ENCODE measurements at places on chromosomes 11 and 22. TPM values are rescaled to one million over a fixed set of nuclear protein-coding genes. Genes with fewer than 3 reads are reported as not detected.

DNA sequence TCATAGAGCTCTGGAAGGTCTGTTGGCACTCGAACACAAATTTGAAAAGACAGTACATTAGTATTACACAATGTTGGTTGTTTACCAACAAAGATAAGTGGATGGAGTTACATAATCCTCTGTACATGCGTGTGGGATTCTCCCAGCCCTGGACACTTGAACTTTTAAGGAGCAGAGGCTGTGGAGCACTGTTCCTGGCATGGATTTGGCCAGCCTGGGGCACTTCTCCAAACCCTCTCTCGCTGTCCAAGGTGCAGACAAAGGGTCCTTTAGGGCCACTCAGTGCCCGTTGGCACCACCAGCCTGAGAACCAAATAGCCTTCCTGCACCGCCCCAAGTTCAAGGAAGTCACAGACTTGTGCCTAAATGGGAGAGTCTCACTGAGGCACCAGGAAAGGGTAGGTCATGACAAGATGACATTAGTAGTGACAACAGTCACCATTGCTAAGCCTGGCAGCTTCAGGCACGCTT, 1.6 kb upstream of the ANO1 start:
- no peak for DNase-seq

DNA sequence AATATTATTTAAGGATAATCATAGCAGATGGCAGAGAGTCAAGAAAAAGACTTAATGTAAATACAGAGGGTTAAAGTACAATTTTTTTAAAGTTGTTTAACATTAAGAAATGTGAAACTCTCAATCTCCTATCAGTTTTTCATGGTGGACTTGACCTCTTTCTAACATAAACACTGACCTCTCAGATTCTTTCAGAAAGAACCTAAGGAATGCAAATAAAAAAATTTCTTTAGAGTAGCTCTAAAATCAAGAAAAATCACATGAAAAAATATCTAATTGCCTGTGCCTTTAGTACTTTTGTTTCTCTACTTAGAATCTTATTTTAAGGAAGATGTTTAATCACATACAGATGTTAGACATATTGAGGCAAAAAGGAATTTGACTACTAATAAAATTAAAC, 12.9 kb downstream of the RNF141 start:
- DNase-seq: no peak

DNA sequence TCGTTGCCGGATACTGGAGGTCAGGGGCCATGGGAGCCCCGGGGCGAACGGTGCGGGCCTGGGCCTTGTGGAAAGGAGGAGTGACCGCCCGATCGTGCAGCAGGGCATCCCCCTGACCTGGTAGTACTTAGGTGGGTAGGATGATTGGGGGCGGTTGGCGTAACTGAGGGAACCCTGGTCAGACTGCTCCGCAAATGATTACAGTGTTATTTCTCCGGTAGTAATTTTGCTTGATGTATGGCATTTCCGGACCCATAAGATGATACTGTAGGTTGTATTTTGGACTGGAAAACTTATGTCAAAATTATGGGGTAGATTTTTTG, 762 bp downstream of the MTMR3 start:
- DNase-seq: no peak

- no peak for DNase-seq
Observed at GRCh38 chr22:37824674-37825641, 1.8 kb downstream of the GALR3 start.

DNA sequence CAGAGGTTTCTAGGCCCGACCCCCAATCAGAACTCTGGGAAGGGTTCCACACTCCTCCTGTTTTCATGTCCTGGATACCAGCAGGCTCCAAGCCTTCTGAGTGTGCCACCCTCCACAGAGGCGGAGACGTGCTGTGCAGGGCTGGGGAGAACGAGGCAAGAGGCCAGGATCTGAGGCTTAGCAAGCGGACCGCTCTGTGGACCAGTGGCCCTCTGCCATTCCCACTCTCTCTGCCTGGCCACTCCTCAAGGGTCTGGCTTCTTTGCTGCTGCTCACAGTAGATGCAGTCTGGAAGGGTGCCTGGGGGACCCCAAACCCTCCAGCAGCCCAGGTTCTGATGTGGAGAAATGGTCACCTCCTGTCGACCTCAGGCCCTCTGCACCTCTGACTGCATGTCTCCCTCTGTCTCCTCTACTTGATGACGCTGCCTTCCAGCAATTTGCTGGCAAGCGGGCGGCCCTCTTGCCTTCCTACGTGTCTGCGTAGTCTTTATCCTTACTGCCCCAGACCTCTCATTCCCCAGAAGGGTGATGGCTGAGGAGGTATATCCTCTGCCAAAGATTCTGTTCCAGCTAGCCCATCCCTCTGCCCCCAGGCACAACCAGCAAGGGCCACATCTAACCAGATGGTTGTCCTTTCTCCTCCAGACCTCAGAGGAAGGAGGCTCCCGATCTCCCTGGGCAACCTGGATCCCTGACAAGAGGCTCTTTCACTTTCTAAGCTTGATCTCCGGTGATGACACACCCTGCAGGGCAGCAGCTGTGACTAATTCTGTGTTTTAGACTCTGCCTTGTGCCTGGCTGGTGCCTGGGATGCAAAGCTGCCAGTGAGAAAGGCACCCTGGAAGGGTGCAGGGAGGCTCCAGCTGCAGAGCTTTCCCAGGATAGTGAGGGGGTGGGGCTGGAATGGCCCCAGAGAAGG, 87.3 kb downstream of the NAT10 start:
- DNase-seq: peak; percentile 80

DNA sequence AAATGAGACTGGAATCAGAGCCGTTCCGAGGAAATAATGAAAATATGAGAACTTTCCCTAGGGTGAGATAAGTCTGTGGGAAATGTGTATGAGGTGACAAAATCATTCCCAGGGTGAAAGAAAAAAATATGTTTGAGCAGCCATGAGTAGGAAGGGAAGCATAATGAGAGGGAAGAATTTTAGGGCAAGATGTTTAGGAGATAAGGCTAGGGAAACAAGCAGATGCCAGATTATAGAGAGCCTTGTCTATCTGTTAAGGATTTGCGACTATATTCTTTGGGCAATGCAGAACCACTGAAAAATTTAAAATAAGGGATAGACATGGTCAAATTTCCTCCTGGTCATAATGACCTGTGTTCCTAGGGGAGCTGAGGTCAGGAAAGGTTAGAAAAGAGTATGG, 54.4 kb downstream of the STIM1 start:
- DNase-seq: no peak

Gene MS4A3
- total RNA-seq: not detected

Gene NLRP10
- total RNA-seq: not detected

DNA sequence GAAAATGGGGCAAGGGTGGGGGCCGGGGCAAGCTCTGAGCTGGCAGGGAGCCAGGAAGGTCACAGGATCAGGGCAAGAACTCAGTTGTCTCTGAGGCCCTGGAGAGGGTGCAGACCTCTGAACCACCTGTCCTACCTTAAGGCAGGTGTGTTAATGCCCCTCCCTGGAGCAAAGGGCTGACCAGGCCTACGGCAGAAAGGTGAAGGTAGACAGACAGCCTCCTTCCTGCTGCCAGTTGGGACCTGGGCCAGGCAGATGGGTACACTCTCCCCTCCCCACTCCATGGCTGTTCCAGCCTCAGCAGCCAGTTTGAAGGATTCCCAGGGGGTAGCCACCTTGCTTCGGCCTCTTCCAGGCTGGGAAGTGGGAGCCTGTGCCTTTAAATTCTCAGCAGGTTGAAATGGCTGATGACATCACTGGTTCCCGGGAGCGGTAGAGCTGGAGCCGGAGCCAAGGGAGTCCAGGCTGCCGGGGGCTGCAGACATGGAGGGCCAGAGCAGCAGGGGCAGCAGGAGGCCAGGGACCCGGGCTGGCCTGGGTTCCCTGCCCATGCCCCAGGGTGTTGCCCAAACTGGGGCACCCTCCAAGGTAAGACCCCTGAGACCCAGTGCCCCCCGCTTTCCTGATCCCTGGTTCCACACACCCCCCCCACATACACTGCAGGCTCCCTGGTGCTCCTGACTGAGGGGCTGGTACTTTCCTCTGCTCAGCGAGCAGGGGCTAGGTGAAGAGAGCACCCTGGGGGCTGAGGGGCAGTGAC, at the start of gene INPP5J:
Gene INPP5J (plus strand): TSS at position 435 of the 760 bp plus-strand sequence. CDS start 49 bp downstream, at position 484.
- peak; percentile 58 for DNase-seq

- DNase-seq: no peak
Observed at GRCh38 chr11:109027851-109028250, 363.0 kb downstream of the DDX10 start.

Gene BRSK2
- total RNA-seq: not detected

DNA sequence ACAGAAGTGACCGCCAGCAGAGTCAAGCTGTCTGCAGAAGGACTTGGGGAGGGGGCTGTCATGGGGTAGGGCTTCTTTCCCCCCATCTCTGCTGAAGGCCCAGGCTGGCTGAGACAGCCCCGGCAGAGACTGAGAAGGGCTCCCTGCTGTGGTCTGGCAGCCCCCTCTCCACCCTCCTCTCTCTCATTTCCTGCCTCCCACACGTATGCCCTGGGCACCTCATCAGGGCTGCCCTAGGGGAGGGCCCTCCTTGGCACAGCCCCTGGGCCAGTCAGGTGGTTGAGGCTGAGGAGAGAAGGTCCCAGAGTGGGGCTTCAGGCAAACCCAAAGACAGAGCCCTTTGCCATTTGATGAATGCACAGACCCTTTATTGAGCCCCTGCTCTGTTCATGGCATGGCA, 3.6 kb downstream of the RASD2 start:
- no peak for DNase-seq

Gene IGLL1
- total RNA-seq: not detected

Gene H19
- 659 TPM for total RNA-seq

GRCh38 chr22:38171927-38172831, 9.5 kb downstream of the PLA2G6 start:
- DNase-seq: no peak

All from uterus (tissue), 4 donors.